ENCODE measurements at places on chromosomes 13 and 19.

DNA sequence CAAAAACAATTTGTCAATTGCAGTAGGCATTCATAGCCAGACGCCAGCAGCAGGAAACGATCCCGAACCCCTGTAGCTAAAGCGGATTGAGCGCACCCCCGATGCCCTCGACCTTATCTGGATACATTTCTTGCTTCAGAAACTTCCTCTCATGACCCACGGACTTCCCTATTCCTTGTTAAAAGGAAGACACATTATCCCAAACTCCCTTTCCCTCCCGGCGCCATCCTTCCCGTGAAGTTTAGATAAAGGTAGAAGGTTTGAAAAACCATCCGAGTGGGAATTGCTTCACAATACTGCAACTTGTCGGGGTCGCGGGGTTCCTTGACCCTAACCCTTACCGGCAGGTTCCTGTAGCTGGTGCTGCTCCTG is 977 bp downstream of the PCDH20 start:
- no peak for DNase-seq

DNA sequence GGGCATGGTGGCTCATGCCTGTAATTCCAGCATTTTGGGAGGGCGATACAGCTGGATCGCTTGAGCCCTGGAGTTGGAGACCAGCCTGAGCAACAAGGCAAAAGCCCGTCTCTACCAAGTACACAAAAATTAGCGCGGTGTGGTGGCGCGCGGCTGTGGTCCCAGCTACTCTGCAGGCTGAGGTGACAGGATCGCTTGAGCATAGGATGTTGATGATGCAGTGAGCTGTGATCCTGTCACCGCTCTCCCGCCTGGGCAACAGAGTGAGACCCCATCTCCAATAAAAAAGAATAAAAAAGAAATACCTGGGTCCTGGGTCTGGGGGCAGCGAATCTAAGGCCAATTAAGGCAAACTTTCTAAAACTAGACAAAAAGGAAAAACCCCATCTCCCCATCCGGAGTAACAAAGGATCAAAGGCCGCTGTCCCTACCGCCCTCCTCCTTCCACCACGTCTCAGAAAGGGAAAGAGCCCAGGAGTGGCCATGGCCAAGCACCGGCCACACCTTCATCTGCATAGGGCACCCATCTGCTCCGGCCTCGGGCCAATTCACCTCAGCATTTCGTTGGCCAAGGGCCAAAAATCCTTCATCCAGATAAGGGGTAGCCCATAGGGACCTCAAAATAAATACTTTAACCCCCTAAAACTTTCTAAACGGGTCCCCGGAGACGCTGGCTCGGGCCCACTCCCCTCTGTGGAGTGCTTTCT is 851 bp downstream of the ZNF320 start:
- peak; percentile 32 for DNase-seq

DNA sequence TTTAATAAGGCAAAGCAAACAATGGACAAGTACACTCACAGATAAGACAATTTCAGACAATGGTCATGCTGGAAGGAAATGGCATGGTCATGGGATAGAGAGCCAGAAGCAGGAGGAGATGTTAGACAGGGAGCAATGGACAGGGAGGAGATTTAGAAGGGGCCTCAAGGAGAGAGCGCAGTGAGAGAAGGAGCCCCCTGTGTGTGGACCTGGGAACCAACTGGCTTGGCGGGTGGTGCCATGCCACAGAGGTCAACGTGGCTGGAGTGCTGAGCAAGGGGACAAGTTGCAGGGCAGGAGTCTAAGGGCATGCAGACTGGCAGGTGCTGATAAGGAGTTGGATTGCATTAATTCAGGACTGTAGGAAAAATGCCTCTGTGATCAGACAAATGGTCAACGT is 75.3 kb upstream of the UQCRFS1 start:
- no peak for DNase-seq

DNA sequence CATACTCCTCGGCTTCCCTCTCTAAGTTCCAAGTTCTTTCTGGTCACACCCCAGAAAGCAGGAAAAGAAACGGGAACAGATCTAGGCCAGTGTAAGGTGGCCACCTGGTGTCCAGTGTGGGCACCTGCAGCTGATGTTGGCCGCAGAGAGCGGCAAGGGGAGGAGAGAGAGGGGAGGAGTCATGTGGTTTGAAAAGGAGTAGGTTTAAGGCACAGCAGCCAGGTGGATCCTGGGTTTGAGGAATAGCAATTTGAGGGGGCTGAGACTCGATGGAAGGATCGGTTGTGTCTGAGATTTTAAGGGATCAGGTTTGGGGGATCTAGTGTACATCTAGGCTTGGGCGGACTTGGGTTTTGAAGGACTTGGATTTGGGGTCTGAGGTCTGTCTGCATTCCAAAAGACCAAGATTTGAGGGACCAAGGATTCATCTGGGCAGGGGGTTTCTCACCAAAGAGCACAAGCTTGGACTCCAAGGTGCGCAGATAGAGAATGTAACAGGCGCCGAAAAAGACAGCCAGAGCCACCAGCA is 1.2 kb downstream of the RABAC1 start:
- peak; percentile 93 for DNase-seq

DNA sequence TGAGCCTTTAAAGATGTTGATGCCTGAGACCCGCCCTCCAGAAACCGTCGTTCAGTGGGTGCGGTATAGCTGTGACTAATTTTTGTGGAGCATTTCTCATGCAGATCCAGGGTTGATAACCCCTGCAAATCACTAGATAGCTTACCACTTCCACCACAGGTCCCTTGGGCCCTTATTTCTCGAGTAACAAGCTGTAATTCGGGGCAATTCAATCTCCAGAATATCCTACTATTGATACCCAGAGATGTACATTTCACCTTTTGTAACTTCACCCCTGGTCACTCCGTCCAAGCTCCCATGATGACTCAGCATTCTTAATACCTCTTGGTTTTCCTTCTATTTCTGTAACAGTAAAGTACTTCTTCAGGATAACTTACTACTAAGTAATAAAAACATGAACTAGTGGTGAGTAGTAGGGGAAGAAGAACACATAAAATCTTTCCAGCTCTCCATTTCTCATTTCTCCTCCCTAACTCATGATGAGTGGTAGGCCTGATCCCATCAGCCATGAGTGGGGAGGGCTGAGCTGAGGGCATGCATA is 71.9 kb upstream of the UBL3 start:
- DNase-seq, result no peak

All from AG08396 (cell line).